ENCODE measurements at places on chromosomes 5 and 9.

DNA sequence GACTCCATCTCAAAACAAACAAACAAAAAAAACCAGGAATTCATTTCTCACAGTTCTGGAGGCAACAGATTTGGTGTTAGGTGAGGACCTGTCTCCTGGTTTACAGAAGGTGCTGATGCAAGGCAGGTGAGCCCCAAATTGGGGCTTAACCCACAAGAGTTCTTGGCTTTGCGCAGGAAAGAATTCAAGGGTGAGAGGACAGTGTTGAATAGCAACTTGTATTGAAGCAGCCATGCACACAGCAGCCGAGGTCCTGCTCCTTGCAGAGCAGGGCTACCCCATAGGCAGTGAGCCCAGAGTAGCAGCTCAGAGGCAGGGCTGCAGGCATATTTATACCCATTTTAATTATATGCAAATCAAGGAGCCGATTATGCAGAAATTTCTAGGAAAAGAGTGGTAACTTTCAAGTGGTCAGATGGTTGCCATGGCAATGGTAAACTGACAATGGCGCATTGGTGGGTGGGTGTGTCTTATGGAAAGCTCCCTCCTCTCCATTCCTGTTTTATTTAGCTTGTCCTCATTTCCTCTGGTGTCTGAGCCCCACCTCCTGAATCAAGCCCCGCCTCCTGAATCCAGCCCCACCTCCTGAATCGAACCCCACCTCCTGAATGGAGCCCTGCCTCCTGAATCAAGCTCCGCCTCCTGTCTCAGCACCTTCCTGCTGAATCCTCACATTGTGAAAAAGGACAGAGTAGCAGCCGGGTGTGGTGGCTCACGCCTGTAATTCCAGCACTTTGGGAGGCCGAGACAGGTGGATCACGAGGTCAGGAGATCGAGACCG is 34.5 kb upstream of the COL5A1 start:
- no peak for DNase-seq

- DNase-seq: peak; percentile 57
Measured at GRCh38 chr9:81522716-81523551, 166.4 kb downstream of the TLE1 start.

DNA sequence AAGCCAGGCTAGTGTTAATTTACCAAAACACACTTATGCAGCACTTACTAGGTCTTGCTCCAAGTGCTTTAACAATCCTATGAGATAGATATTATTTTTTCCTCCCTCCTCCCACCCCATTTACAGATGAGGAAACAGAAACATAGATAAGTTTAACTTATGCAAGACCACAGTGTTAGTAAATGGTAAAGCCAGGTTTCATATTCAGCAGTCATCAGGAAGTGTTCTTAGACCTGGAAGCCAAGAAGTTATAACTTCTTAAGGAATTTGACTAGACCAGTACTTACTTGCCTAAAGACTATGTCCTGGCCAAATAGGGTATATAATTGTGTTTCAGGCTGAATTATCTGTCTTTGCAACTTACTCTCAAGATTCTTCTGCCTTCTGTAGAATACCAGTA is 15.9 kb downstream of the ABHD17B start:
- DNase-seq: no peak

- no peak for DNase-seq
Measured at GRCh38 chr5:175556794-175557193, 78.4 kb downstream of the SFXN1 start.

GRCh38 chr5:179974946-179975712 is 67.4 kb upstream of the TBC1D9B start:
- DNase-seq: peak; percentile 13

GRCh38 chr9:113341712-113342410 is 1.8 kb upstream of the WDR31 start:
- DNase-seq: no peak

DNA sequence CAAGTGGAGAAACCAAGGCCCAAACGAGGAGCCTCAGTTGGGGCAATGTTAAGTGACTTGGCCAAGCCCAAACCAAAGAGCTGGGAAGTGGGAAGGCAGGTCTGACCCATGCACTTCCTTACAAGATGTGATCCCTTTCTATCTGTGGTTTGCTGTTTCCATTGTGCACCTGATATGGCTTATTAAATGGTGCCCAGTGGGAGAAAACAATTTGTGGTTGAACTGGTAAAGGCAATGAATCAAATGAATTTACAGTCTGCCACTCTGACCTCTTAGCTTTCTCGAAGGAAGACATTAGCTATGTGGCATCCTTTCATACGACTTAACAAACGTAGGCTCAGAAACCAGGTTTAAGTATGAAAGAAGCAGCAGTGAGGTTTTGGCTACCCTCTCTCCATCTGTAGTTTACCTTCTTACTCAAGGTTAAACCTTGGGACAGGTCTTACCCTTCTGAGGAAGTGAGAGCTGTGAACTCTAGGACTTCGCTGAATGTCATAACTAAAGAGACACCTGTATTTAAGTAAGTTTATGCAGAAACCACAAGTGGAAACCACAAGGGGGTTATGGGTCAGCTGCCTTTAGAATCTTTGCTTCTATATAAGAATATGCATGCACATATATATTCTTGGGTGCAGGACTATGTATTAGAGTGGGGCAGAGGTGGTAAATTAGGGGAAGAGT is 100.5 kb upstream of the SPATA31D4 start:
- DNase-seq: no peak

- DNase-seq: peak; percentile 78
Measured at GRCh38 chr9:125409637-125410521, 148.3 kb downstream of the GAPVD1 start.

DNA sequence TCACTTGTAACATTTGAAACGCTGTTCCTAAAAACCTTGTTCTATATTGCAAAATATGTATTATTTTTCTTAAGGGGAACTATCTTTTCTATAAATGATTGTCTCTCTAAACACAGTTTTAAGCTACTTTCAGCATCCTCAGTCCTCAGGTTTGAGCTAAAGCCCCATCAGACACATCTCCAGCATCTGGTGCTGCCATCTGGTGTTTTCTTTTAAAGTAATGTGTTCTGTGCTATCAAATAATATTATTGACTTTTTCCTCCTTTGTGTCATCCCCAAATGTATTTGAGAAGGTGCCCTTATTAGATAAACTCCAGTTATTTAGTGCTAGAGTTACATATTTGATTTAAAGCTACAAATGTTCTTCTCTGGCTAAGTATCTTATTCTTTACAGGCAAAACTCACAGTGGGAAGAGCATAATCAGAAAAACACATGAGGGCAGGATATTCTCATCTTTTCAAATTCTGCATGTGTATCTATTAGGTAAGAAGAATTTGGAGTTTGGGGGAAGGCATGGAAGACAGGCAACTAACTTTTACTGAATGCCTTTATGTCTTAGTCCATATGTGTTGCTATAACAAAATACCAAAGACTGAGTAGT is 27.5 kb downstream of the ZNF474 start:
- DNase-seq: no peak

- DNase-seq: no peak
Measured at GRCh38 chr9:135050072-135050990, 37.1 kb upstream of the OLFM1 start.

DNA sequence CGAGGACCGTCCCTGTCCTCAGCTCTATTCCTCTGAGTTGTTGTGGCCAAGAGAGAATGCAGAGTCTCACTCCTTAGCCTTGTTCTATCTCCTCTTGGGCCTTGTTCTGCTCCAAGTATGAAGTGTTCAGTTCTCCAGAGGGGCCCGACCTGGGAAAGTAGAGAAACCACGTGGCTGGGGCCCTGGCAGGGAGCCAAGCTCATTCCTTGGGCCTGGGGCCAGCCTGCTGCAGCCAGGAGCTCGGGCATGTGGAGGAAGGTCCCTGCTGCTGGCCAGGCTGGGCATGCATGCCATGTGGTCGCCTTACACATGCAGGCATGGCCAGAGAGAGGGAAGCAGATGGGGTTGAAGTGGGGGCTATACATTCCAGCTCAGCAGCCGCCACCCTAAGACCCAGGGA is 60.7 kb downstream of the COL27A1 start:
- DNase-seq: no peak

DNA sequence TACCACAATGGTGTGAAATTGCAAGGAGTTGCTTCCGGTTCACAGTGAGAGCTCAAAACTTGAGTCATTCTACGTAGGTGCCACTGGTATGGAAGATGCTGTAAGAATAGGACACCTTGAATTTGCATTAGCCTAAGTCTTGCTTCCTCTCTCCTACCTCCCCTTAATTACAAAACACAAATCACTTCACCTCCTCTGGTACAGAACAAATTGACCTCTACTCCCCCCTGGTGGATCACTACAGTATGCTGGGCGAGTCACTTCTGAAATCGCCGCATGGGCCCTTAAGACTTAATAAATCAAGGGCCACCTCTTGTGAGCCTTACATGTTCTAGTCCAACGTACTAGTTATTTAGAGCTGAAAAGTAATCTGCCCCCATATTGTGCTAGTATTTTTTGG is 145.3 kb upstream of the SMARCA2 start:
- no peak for DNase-seq

All from hepatic stellate cell (primary cell).